ENCODE measurements at places on chromosomes 11 and 22.

- no peak for DNase-seq
Measured at GRCh38 chr11:16016468-16016829, 339.9 kb downstream of the SOX6 start.

DNA sequence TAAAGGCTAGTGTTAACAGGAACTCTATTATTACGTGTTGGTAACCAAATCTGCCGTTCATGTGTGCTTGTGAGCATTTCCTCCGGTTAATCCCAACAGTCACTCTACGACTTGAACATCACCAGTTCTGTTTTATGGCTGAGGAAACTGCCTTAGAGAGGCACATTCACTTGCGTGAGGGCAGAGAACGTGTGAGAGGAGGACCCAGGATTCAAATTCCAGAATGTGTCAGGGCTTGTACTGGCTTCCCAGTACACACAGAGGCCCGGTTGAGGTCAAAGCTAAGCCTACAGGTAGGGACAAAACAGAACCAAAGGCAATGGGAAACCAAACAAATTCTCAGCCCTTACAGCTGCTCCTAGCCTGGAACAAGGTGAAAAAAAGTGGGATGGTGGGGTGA is 66.9 kb upstream of the TENM4 start:
- no peak for DNase-seq

GRCh38 chr22:36334821-36335603 is 52.8 kb downstream of the MYH9 start:
- DNase-seq: peak; percentile 75

DNA sequence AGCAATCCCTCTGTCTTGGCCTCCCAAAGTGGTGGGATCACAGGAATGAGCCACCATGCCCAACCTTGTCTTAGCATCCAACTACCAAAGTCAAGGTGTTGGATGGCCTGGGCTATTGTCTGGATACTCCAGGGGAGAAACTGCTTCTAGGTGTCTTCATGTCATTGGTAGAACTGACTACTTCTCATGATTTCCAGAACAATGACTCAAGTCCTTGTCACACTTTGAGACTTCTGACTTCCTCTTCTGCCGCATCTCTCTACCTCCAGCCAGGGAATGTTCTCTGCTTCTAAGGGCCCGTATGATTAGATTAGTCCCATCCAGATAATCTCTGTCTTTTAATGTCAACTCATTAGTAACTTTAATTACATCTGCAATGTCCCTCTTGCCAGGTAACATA is 30.6 kb downstream of the APOL6 start:
- no peak for DNase-seq

GRCh38 chr22:37174964-37175363 is 13.1 kb downstream of the C1QTNF6 start:
- DNase-seq: no peak

DNA sequence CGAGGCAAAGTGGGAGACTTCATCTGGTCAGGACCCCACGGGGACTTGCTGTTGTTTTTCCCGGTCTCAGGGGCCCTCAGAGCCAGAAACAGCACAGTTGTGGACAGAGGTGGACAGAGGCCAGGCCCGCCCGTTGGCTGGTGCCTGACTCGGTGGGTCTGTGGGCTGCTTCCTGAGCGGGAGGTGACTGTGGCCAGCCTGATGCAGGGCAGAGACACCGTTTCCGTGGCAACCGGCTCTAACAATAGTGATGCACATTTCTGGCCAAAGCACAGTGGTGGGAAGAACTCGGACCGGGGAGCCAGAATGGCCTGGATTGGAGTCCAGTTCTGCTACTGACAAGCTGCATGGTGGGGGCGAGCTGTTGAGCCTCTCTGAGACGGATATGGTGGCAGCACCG is 58.7 kb upstream of the ATXN10 start:
- no peak for DNase-seq

DNA sequence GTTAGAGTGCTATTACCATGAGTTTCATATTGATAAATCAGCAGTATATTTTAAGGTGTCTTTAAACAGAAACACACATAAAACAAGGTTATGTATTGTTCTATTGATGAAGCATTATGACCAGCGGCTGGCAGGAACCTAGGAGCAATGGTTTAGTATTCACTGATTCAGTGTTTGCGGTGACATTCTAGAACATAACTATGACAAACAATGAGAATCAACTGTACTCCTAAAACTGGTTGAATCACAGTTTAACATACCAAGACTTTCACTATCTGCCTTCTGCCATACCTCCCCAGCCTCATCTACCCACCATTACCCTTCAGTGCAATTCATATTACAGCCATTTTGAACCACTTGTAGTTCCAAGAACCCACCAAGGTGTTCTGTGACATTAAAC is 8.8 kb downstream of the HOATZ start:
- DNase-seq: no peak

DNA sequence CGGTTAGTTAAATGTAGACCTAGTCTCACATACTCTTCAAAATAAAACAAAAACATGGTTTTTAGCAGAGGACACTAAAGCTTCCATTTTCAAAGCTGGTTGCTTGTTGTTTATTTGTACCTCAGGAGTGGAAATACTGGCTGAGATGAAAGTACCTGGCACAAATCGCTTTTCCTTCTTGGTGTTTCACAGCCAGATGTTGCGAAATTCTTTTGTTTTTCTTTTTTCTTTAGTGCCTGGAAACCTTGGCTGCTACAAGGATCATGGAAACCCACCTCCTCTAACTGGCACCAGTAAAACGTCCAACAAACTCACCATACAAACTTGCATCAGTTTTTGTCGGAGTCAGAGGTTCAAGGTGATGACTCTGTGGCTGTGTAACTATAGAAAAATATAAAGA is 48.3 kb downstream of the KREMEN1 start:
- DNase-seq: no peak

DNA sequence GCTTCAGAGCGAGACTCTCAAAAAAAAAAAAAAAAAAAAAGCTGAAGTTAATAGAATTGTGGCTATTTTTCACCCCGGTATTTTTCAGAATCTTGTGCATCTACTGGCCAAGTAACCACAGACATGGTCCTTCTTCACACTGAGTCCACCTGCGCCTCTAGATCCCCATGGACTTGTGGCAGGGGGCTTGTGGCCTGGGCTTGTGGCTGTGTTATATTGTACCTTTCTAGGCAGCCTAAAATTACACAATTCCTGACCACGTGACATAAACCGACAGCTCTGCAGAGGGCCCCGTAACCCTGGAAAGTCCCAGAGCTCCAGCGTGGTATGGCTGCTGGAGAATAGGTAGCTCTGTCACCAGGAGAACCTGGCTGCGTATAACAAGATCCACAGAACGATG is 10.9 kb upstream of the NAALADL1 start:
- no peak for DNase-seq

GRCh38 chr11:112316971-112317370 is 56.3 kb upstream of the PLET1 start:
- no peak for DNase-seq

- peak; percentile 70 for DNase-seq
Measured at GRCh38 chr11:46279126-46280099, 2.0 kb downstream of the CREB3L1 start.

DNA sequence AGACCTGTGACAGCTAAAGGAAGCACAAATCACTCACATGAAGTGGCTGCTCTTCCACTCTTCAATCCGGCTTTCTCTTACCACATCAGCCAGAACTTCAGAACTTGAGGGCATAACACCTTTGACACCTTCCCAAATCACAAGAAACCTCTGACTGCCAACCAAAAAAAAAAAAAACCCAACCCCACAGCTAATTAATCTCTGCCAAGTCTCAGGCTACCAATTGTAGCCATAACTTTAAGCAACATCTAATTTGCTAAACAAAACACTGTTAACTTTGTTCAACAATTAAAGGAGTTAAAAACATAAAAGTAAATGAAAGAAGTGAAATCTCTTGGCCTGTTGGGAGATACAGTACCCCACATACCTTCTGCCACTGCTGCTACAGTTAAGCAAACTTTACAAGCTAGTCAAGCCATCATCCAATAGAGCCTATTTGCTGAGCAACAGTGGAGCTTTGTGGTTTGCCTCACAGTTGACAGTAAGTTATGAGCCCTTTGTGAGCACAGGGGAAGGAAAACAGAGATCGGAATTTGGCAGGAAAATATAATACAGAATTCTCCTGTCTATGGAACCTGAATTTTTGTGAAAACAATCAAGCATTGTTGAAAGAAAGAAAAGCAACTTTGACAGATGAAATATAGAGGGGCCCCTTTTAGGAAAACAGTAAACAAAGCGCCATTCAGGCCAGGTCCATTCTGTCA is at the start of gene SOX6:
Gene SOX6 (minus strand): TSS at position 490 of the 704 bp plus-strand sequence. CDS start 15,298 bp downstream, outside the sequence.
- DNase-seq: no peak

DNA sequence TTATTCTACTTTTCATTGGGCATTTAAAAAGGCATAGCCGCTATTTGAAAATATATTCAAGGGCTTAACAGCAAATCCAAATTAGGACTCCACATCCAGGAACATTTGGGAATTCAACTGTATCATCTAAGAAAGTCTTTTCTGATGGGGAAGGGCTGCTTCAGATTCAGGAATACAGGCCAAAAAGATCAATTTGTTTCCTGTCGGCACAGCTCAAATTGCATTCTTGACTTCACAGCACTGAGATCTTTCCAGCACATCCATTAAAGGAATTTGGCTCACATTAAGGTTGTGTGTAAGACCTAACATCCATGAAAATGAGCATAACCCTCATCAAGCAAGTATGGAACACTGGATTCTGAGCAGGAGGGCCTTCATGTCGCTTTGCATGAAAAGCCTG is 1169.5 kb upstream of the CCDC90B start:
- no peak for DNase-seq

- no peak for DNase-seq
Measured at GRCh38 chr11:87819151-87819550, 356.1 kb downstream of the RAB38 start.

- DNase-seq: peak; percentile 47
Measured at GRCh38 chr11:67452141-67452952, at the start of gene GPR152. TSS of gene GPR152 (minus strand) at chr11:67452729. CDS start at chr11:67452724, 5 bp downstream.

DNA sequence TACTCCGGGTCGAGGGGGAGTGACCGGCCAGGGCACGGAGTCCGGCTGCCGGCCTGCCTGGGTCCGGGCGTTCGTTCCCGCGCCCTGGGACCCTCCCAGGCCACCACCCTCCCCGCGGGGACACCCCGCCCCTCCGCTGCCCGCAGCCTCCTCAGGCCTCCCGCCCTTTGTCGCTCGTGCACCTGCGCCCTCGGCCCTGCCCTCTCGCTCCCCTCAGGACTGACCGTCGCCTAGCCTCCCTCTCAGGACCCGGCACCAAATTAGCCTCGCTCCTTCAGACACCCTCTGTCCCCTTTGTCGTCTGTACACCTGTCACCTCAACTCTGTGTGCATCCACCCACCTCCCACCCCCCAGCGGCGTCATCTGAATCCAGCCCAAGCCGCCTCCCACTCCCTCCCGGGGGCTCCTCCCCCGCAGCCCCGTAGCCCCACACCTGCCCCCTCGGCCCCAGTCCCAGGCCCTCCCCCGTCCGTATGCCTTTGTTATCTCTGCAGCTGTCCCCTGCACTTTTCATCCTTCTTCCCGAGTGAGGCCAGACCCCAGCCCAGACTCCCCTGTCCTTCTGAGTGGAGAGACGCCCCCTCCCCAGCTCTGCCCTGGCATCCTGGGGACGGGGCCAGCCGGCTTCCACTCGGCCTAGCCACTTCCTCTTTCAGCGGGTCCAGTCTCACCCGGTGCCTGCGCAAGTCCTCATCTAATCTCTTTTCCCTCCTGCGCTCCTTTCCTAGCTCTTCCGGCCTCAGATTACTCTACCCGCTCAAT is 643 bp downstream of the TIGD3 start:
- DNase-seq: peak; percentile 53

DNA sequence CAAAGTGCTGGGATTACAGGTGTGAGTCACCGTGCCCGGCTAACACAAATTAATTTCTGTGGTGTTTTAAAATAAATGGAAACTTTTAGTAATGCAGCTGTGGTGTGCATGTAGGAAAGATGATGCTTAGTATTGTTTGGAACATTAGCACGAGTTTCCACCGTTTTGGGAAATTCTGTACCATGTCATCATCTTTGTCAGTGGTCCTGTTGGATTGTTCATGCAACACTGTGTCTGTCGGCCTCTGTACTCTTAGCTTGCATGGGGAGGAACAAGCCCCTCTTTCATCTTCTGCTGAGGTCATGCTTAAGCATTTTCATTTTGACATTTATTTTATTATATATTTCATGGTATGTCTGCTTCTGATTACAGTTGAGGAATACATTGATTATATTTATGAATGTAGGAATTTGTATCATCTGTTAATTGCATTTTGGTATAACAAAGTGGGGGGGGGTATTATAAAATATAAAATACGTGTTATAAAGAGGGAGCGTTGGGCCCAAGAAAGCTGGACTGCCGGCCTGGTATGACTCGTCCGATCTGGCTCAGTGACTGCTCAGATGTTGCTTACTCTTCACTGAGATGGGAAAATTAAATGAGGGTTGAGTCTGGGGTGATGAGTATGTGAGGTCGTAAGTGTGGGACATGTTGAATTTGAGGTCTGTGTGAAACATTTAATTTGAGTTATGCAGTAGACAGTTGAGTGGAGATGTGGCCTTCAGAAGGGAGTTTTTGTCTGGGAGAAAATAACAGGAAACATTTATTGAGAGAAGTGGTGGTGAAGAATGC is 28.7 kb downstream of the CECR2 start:
- DNase-seq: no peak

- DNase-seq: no peak
Measured at GRCh38 chr11:27191639-27192038, 151.0 kb downstream of the BBOX1 start.

- no peak for DNase-seq
Measured at GRCh38 chr22:45502215-45503049, at the start of gene FBLN1. TSS of gene FBLN1 (plus strand) at chr22:45502883. CDS start at chr22:45502986, 103 bp downstream.

DNA sequence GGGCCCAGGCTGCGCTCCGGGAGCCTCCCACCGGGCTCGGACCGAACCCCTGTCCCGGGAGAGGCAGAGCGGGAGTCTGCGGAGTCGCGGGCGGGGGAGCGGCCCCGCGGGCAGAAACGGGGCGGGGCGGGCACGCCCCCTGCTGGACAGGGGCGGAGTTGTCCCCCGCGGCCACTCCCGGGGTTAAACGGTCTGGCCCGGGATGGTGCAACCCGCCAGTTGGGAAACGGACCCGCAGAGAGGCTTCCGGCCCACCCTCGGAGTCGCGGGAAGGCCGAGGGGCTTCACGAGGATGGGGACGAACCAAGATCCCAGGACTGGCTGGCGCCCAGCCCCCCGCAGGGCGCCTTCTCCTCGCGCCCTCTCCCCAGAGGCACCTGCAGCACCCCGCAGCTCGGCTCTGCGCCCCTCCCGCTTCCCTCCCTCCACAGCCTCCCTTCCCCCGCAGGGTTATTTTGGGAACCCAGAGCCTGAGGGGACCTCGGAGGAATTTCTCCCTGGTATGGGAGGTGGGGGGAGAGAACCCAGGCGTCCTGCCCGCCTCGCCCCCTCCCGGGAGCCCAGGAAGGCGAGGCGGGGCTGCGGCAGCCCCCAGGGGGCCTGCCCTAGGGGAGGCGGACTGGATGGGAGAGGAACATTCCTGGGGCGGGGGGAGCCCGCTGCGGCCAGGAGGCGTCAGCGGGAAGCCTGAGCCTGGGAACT is 902 bp downstream of the RASGRP2 start:
- DNase-seq: peak; percentile 23

GRCh38 chr22:29345932-29346331 is 30.4 kb upstream of the RASL10A start:
- DNase-seq: peak; percentile 41

- no peak for DNase-seq
Measured at GRCh38 chr11:72720784-72721183, 31.4 kb downstream of the ARAP1 start.

- no peak for DNase-seq
Measured at GRCh38 chr11:95443386-95443785, 212.4 kb upstream of the SESN3 start.
